NCI-H345 (cell line): ENCODE measurements at places on chromosomes 11 and 22.

- no peak for DNase-seq
These were observed 4.3 kb downstream of the KRTAP5-6 start for GRCh38 chr11:1701091-1701807.

GRCh38 chr11:19683141-19683805, 29.4 kb upstream of the NAV2 start:
- no peak for DNase-seq

GRCh38 chr22:30279046-30279788, 10.1 kb downstream of the CASTOR1 start:
- DNase-seq: no peak

GRCh38 chr11:120185706-120186455, 25.0 kb upstream of the OAF start:
- no peak for DNase-seq

GRCh38 chr11:130599073-130599654, 150.7 kb downstream of the ADAMTS15 start:
- no peak for DNase-seq

- no peak for DNase-seq
These were observed 12.7 kb downstream of the SREBF2 start for GRCh38 chr22:41845380-41846267.

- DNase-seq: no peak
These were observed 19.4 kb upstream of the MS4A6E start for GRCh38 chr11:60307507-60308195.

- DNase-seq: no peak
These were observed 98.2 kb downstream of the NTM start for GRCh38 chr11:131468565-131468964.

DNA sequence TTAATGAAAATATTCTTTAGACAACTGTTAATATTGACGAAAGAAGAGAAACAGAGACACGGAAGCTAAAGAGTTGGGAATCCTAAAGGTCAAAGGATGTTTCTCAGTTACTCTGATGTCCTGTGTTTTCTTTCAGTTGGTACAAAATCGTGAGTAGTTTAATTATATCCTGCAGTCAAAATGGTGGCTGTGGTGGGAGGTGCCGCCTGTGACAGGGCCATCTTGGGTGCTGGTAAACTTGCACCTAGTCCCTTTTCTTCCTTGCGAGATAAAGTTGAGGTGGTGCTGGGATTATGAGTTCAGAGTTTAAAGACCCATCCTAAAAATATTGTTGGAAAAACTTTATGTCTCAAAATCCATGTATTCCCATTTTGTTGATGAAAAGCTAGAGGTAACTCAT, 2.2 kb downstream of the CECR2 start:
- no peak for DNase-seq

- no peak for DNase-seq
These were observed 249.4 kb downstream of the SBF2 start for GRCh38 chr11:10044618-10045017.

DNA sequence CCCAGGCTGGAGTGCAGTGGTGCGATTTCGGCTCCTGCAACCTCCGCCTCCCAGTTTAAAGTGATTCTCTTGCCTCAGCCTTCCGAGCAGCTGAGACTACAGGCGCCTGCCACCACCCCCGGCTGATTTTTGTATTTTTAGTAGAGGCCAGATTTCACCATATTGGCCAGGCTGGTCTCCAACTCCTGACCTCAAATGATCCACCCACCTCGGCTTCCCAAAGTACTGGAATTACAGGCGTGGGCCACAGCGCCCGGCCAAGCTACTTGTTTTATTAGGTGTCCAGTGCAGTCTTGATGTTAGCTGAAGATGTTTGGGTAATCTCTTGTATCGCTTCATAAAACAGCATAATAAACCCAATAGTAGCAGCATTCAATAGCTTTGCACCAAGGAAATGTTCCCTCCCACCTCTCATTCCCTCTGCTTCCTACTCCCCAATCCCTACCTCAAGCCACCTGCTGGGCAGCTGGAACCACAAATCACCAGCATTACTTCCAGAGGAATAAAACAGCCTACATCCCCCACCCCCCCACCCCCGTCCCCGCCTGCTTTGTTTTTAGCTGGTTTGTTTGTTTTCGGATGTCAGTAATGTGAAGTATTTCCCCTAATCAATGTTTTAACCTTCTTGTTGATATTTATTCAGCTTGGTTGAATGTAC, 11.0 kb upstream of the GRIK4 start:
- no peak for DNase-seq

DNA sequence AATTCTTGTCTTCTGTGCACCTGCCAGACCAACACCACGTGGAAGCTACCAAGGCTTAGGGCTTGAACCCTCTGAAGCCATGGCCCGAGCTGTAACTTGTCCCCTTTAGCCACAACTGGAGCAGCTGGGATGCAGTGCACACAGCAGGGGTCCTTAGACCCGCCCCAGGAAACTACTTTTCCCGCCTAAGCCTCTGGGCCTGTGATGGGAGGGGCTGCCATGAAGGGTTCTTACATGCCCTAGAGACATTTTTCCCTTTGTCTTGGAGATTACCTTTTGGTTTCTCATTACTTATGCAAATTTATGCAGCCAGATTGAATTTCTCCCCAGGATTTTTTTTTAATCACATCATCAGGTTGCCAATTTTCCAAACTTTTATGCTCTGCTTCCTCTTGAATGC, 9.7 kb downstream of the PATE3 start:
- no peak for DNase-seq

DNA sequence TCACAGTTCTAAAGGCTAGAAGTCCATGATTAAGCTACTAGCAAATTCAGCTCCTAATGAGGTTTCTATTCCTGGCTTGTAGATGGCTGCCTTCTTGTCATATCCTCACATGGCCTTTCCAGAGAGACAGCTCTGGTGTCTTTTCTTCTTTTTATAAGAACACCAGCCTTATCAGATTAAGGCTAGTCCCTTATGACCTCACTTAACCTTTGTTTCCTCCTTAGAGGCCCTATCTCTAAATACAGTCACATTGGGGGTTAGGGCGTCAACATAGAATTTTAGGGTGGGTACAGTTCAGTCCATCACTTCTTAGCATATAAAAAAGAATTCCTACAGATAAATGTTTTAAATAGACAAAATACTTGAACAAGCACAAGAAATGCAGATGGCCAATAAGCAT, 18.2 kb upstream of the CLPB start:
- DNase-seq: no peak
